Cortex of kidney (tissue), 1 donor: ENCODE measurements at places on chromosomes 12 and 14.

GRCh38 chr12:1859643-1860042 lies 39.3 kb downstream of the LRTM2 start:
- DNase-seq: no peak

- no peak for DNase-seq
Observed at GRCh38 chr14:52360831-52361230, 46.7 kb downstream of the PTGER2 start.

DNA sequence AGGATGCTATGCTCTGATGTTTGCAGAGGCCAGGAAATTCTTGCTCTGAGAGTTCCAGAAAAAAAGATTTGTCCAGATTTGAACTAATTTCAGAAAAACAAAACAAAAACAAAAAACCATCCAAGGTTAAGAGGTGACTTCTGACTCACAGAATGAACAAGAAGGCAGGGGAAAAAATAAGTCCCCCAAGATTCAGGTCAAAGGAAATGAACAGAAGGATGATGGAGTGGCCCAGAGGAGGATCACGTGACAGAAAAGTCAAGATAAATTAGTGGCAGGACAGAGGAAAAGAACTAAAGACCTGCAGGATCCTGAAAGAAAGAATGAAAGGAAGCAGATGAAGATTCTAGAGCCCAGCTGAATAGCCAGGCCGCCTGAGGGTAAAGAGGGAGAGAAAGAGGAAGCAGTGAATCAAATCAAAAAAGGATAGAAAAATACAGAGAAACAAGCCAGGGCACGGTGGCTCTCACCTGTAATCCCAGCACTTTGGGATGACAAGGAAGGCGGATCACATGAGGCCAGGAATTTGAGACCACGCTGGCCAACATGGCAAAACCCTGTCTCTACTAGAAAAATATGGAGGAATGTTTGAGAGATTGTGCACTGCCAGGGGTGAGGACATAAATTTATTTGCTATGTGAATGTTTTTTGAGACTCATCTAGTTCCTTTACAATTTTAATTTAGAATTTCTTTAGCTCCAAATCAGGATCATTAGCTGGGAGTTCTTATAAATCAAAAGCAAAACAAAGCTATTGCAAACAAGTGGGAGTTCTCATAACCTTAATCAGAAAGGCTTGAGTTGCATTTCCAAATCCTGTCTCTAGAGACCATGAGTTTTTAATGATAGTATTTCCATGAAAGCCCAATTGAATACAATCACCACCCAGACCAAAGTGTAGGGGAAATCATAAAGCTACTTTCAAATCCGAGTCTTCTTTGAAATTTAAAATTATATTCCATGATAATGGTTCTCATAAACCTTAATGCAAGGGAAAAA lies 217.1 kb upstream of the PLEKHG7 start:
- no peak for DNase-seq

- no peak for DNase-seq
Observed at GRCh38 chr12:71440763-71441748, 1.5 kb downstream of the LGR5 start.

- DNase-seq: no peak
Observed at GRCh38 chr14:83425138-83425537, 1891.5 kb upstream of the SEL1L start.

- DNase-seq: no peak
Observed at GRCh38 chr12:111455448-111456320, 50.0 kb downstream of the SH2B3 start.

DNA sequence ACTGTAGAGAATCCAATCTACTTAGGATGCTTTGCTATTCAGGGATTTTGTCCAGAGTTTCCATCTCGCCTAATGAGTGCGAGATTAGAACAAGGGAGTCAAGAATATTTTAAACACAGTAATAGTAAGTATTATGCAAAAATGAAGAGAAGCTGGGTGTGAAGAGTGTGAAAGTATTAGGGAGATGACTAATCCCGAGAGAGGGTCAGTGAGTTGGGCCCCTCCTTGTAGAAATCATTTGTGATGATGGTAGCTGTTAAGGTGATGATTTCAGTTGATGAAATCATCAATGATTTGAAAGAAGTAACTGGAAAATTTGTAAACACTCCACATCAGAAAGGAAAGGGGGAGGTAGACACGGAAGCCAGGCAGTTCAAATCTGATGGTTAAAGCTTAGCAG lies 478.9 kb upstream of the MGAT4C start:
- no peak for DNase-seq

DNA sequence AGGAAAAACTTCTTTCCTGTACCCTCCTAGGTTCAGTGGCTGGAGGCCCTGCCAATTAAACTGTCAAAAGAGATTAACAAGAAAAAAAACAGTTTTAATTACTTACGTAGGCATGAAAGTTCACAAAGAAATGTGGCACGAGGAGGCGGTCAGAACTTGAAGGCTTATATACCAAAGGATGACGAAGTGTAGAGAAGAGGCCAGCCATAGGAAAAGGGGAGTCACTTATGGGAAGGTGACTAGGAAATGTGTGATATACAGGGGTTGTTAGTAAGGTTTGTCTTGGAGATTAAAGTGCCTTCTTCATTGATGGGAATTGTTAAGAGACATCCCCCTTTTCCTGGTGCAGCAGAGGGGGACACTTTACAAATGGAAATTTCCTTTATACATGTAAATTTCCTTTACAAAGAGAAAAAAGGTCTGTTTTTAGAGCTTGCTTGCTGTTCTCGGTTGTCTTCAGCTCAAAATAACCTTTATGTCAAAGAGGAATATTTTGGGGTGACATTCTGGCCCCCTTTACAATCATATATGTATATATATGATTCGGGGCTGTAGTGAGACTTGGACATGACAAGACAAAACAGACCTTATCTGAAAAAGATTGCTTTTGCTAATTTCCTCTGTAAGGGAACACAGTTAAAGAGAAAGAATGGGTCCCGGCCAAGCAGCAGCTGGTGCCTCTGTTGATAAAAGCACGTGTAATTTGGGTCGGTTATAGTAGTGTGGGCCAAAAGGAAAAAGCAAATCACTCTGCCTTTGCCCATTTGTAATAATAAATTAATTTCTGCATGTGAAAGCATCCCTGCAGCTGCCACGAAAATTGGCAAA lies 38.6 kb downstream of the SYNE2 start:
- DNase-seq: no peak

DNA sequence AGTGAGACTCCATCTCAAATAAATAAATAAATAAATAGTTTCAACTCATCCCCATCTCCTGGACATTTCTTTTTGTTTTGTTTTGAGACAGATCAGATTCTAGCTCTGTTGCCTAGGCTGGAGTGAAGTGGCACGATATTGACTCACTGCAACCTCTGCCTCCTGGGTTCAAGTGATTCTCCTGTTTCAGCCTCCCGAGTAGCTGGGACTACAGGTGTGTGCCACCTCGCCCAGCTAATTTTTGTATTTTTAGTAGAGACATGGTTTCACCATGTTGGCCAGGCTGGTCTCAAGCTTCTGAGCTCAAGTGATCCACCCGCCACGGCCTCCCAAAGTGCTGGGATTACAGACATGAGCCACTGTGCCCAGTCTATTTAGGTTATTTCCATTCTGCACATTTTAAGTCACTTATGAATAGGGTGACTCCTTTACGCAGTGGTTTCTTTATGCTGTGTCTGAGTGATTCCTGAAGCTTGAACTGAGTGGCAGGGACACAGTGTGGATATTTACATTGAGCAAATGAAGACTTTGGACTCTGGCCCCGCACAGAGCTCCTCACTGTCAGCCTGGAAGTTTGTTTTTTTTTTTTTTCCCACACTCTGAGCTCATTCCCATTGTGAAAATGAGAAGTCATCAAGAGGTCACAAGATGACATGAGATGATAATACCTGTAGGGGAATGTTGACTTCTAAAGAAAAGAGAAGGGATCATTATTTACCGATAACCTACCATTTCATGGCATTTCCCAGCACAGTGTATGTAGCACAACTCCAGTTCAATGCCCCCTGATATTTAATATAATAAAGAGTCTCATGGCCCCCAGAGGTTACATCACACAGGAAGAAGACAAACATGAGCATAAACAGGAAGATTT lies 72.6 kb downstream of the TBX3 start:
- no peak for DNase-seq

DNA sequence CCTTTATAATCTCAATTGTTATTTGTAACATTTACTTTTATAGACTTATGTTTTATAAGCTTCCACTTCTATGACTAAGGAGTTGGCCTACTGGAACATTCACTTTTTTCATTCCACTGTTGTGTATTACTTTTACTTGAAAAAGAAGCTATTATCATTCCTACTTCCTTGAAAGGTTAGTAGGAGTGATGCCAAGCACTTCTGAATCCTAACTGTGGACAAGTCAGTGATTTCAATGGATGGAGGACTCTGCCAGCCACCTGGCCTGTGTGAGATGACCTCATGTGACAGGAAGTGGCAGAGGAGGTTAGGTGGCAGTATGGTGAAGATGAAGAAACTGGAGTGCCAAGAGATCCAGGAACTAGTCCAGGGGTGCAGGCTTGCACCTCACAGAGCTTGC lies 46.0 kb downstream of the TECPR2 start:
- no peak for DNase-seq

DNA sequence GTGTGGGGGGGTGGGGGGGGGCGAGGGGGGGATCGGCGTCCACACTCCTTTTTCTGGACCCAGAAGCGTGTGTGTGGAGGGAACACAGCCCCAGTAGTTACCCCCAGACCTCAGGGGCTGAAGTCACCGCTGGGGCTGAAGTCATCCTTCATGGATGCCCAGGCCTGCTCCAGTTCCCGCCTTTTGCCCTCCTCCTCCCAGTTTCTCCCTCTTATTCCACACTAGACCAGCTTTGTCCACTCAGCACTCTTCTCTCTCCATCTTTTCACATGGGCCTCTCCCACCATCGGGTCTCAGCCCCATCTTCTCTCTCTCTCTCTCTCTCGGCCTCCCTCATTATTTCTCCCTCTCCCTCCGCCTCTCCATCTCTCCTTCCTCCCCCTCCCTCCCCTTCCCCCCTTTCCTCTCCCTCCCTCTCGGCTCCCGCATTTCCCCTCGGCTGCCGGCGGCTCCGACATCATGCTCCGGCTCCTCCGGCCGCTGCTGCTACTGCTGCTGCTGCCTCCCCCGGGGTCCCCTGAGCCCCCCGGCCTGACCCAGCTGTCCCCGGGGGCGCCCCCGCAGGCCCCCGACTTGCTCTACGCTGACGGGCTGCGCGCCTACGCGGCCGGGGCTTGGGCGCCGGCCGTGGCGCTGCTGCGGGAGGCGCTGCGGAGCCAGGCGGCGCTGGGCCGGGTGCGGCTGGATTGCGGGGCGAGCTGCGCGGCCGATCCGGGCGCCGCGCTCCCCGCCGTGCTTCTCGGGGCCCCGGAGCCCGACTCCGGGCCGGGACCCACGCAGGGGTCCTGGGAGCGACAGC lies at the start of gene P3H3:
Gene P3H3 (plus strand): TSS at position 426 of the 799 bp plus-strand sequence. CDS start 34 bp downstream, at position 460.
- DNase-seq: no peak

- no peak for DNase-seq
Observed at GRCh38 chr12:5416571-5416970, 15.3 kb upstream of the NTF3 start.

- no peak for DNase-seq
Observed at GRCh38 chr12:101619858-101620761, 25.3 kb downstream of the MYBPC1 start.

- DNase-seq: no peak
Observed at GRCh38 chr12:97875064-97875463, 412.5 kb downstream of the RMST start.

GRCh38 chr12:72790273-72790672 lies 518.1 kb downstream of the TRHDE start:
- no peak for DNase-seq

DNA sequence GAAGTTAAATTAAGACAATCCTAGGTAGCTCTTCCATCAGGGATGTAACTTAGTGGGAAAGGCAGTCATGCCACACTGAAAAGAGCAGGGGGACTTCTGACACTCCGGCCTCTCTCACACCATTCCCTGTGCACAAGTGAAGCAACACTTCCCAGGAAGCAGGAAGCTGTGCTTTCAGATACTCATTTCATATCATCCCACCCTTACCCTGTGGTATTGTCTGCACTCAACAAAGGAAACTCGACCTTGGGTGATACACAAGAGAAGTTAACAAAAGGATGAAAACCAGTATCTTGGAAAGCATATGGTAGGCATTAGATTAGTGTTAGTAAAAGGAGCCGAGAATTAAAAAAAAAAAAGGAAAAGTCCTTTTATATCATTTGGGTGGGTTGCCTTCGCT lies 61.3 kb upstream of the MDM1 start:
- DNase-seq: no peak

DNA sequence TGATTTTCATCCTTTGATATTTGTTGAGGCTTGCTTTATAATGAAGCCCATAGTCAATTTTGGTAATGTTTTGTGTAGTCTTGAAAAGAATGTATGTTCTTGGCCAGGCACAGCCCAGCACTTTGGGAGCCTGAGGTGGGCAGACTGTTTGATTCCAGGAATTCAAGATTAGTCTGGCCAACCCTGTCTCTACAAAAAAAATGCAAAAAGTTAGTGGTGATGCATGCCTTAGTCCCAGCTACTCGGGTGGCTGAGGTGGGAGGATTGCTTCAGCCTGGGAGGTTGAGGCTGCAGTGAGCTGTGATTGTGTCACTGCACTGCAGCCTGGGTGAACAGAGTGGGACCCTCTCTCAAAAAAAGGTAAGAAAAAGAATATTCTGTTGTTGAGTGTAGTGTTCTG lies 10.8 kb downstream of the ETNK1 start:
- no peak for DNase-seq

- DNase-seq: no peak
Observed at GRCh38 chr14:54568821-54569595, 2.1 kb downstream of the SAMD4A start.

GRCh38 chr12:10289005-10289754 lies 18.5 kb upstream of the KLRD1 start:
- DNase-seq: no peak

DNA sequence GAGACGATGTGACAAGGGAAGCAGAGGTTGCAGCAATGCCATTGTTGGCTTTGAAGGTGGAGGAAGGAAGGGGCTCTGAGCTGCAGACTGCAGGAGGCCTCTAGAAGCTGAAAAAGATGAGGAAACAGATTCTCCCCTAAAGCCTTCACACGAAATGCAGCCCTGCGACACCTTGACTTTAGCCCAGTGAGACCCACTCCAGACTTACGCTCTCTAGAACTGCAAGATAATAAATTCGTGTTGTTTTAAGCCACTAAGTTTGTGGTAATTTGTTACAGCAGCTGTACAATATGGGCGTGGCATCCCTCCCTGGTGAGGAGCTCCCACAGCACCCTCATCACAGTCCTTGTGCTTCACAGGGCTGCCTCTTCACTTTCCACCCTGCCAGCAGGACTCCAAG lies 53.2 kb downstream of the GOLGA5 start:
- DNase-seq: no peak

GRCh38 chr12:131918311-131919050 lies 10.6 kb upstream of the PUS1 start:
- DNase-seq: no peak

DNA sequence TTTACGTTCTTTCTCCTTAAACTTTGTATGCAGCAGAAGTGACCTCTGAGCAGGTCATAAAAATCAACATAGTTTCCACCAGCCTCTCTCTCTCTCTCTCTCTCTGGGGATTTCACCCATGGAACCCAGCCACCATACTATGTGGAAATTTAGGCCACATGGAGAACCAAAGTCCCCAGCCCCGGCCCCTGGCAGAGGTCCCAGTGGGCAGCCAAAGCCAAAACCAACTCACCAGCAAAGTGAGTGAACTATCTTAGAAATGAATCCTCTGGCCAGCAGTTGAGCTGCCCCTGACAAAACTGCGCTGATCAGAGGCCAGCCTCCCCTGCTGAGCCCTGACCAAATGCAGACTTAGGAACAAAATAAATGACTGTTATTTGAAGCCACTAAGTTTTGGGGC lies 9.2 kb downstream of the DUSP6 start:
- no peak for DNase-seq
